A549 treated with dexamethasone at 1 μM for 4 hours (cell line): ENCODE measurements at places on chromosomes 4 and X. TPM values are rescaled to one million over a fixed set of nuclear protein-coding genes. Genes with fewer than 3 reads are reported as not detected.

The DMRTC1 gene
- total RNA-seq: not detected in 5 replicates

The IRF2 gene
- 8.4 to 10.1 TPM (median 9.0 TPM) in 5 replicates for total RNA-seq

The KCNE5 gene
- total RNA-seq: 0.13 to 0.15 TPM (median 0.13 TPM) in 3 of 5 replicates, not detected in the others

The IBSP gene
- total RNA-seq: not detected in 5 replicates

The SUPT20HL2 gene
- not detected in 5 replicates for total RNA-seq

The FATE1 gene
- not detected in 5 replicates for total RNA-seq

The SSX4B gene
- not detected in 5 replicates for total RNA-seq
